ENCODE measurements at places on chromosomes 4 and X. TPM values are rescaled to one million over a fixed set of nuclear protein-coding genes. Genes with fewer than 3 reads are reported as not detected.

The EXOC1L gene
- total RNA-seq, result not detected

The ARMCX2 gene
- 57.9 TPM for total RNA-seq

The NLRP2B gene
- not detected for total RNA-seq

The COX7B2 gene
- total RNA-seq, result not detected

The PNMA5 gene
- total RNA-seq, result not detected

The GC gene
- 2,230 TPM for total RNA-seq

The CXorf65 gene
- total RNA-seq, result not detected

The MUC7 gene
- total RNA-seq, result not detected

The NPY2R gene
- 0.06 TPM for total RNA-seq

The CLCN4 gene
- 8.0 TPM for total RNA-seq

The MND1 gene
- 1.7 TPM for total RNA-seq

The UGT2A1 gene
- not detected for total RNA-seq

The CCDC120 gene
- 18.8 TPM for total RNA-seq

- no peak for DNase-seq
These were observed 66.3 kb downstream of the WWC2 start for GRCh38 chr4:183165376-183165775.

DNA sequence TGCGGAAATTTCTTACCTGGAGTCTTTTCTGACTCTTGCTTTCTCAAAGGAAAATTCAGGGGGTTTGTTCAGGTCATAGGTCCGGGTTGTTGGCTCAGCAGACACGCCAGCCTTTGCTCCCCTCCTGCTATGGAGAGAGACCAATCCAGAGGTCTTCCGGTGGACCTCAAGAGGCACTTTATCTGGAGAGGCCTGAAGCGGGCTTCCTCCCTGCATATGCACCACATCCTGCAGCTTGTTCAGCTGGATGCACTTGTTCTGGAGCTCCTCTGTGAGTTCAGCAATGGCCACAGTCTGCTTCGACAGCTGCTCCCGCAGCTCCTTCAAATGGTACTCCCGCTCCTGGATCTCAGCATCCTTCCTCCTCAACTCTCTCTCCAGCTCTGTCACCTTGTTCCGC lies 10.5 kb downstream of the PRKG2 start:
- DNase-seq, result no peak

GRCh38 chr4:165359506-165359905 lies 19.3 kb upstream of the CPE start:
- DNase-seq, result no peak

DNA sequence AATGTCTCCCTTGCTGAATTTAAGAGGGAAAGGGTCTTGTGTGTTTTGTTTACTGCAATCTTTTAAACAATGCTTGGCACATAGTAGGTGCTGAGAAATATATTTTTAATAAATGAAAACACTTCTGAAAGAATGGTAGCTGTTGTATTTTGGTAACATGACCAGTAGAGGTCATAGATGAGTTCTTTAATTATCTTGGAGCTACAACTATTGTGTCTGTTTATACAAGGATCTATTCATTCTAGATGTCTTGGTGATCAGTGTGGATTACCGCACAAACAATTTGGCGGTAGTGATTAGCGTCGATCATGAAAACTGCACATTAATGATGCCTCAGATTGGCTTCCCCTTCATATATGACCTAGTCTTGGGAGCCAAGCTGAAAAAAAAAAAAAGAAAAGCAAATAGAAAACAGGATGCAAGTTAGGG lies 21.4 kb upstream of the SCRG1 start:
- no peak for DNase-seq

- no peak for DNase-seq
These were observed 5.4 kb upstream of the SOX3 start for GRCh38 chrX:140510306-140510676.

DNA sequence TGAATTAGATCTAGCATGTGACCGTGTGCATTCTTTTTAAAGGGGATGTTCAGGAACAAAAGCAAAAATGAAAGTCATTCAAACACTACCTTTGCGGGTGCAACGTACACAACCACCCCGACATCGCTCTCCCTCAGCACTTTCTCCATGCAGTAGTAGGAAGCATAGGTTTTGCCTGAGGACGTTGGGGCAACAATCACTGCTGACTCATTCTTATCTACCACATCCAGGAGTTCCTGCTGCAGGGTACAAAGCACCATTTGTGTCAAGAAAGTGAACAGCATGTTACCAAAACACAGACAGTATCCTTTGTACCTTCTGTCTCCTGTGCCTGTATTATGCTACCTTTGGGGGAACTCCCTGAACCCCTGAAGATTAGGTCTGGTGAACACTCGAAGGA lies 58.6 kb downstream of the DDX60L start:
- DNase-seq, result peak; percentile 29

DNA sequence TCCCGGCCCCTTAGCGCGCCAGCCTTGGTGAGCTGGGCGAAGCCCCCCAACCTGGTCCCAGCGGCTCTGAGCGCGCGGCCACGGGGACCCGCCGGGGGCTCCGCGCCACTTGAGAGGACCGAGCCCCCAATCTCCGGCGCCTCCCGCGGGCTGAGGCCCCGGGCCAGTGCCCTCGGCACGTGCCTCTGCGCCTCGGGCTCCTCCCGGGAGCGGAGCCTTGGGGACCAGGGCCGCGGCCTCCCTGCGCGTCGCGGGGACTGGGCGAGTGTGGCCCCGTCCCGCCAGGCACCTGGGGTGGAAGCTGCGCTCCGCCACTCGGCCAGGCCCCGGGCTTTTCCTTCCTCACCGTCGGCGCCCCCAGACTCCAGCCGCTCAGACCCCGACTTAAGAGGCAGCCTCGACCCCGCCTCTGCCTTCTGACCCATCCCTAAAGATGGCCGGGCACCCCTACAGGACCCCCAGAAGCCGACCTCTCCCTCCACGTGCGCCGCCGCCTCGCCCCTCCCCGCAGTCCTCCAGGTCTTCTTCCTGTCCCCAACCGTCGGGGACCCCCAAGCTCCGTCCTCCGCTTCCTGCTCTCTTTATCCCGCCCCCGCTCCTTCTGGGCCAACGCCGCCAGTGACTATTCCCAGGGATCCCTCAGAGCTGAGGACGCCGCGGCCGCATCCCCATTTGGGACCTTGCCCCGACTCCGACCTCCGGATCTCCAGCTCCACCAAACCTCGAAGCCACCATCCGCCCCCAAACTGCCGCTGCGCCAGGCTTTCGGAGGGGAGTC lies 752 bp downstream of the ERAS start:
- no peak for DNase-seq

GRCh38 chr4:153001626-153002025 lies 65.5 kb downstream of the FHDC1 start:
- DNase-seq, result no peak

- DNase-seq, result peak; percentile 85
These were observed 966 bp downstream of the CCNG2 start for GRCh38 chr4:77157859-77158486.

DNA sequence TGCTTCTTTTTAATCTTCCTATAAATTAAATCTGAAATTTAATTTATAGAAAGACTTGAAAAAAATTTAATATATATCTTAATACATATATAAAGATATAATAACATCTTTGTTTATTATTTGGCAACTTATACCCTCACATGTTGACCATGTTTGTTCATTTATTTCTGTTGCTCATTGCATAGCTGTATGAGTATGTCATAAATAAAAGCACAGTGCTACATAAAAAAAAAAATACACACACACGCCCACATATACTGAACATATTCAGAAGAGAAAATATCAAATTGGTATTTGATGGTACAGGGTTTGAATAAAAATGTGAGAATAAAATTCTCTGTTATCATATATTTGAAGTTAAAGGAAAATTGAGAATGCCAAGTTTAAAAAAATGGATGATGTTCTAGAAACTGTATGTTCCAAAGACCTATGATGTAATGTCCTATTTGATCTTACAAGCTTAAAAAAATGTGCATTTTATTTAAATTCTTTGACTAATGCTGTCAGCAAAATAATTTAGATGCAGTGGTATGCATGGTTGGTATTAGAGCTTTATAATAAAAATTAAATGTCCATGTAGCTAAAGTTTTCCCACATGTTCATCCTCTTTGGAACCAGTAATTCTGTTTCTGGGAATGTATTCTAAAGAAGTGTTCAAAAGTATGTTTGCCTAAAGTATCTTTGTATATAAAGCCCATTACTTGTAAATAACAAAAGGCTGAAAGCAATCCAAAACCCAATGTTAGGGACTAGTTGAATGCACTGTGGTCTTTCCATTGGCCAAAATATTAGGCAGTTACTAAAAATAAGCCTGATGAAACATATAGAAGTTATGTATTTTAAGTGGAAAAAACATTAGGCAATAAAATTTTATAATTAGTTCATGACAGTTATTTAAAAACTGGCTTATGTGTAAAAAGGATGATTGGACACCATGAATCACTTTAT lies 12.9 kb downstream of the TMEM184C start:
- no peak for DNase-seq

- no peak for DNase-seq
These were observed 85.5 kb downstream of the BCOR start for GRCh38 chrX:40012039-40012867.

DNA sequence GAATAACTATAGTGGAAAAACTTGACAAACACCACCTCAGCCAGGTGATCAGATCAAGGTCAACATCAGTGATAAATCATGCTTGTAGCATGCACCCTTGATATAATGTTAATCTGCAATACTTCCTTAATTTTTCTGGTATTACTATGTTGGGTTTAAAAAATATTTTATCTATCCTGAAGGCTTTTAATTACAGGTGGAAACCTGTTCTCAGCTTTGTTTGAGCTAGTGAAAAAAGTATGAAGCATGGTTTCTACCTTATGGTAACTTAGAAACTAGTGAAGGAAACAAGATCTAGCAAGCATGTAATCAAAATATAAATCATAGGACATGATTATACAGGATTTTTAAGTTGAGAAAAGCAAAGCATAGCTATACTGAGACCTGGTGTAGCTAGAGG lies 26.6 kb downstream of the MAOA start:
- DNase-seq, result no peak

- peak; percentile 65 for DNase-seq
These were observed 80.8 kb downstream of the ANKRD50 start for GRCh38 chr4:124631760-124632159.

DNA sequence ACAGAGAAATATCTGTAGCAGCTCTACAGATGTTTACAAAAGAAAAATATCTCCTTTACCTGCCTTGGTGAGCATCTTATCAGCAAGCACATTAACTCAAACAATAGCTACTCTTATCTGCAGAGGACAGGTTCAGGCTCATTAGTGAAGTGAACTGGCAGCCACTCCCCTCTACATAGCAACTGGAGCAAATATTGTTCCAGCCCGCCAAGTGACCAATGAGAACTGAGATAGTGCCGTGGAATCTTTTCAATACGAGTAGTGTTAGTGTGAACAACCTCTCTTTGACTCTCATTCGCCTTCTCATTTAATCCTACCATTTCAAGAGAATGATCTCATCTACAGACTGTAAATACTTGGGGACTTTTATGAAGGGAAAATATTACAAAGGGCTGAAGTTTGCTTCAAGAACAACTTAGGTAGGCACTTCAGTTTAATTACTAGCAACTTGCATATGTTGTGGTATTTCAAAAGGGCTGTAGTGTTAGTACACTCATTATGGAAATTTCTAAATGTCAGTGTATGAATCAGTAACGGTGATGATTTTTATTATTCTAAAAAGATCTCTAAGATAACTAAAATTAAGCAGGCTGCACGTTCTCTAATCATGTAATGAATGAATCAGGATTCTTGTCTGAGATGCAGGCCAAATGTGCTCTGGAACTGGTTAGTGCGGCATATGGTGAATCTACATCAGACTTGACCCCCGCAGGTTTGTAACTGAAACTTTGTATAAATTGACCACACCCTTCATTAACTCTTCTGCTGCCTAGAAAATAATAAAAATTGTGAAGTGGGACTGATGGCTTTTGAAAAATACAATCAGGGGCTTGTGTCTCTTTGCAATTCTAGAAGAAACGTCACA lies 72.4 kb downstream of the PALLD start:
- DNase-seq, result peak; percentile 37

DNA sequence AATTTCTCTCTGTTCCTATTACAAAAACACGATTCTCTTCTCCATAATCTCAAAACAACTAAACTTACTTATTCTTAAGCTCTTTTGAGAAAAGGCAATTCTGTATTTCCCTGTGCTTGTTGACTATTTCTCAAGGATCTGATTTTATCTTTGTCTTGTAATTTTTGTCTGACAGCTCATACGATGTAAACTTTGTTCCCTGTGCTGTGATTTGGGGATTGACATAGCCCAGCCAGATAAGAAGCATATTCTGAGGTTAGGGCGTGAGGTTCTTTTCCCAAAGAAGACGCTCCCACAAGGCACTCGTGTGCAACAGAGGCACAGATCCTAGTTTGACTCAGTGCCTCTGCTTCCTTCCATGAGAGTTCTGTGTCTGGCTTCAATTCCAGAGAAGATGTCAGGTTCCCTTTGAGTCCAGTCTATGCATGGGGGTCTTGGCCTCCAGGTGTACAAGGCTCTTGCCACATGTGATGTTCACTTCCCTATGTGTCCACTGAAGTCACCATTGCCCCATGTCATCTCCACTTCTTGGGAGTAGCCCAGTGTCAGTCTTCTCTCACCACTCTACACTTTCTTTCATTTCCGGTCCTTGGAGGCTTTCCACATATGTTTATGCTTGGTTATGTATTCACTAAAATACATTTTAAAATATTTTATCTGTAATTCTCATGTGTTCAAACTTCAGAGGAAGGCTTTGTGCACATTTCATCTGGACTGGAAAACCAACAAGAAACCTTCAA lies 94.8 kb downstream of the MID1 start:
- DNase-seq, result no peak

DNA sequence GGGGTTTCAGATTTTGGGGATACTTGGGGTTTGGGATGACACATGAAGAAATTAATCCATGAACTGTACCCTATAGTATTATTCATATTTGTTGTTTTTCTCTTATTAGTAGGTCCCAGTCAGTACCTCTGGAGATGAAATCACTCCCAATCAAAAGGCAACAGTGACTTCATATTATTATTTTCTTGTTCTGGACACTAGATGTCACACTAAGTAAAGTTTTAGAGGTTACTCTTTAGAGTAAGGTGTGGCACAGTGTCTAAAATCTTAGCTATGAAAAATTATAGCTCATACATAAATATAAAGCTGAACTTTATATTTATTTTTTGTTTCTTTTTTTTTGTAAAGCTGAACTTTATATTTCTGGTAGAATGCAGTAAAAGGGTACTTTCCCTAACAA lies 35.1 kb downstream of the FAM114A1 start:
- DNase-seq, result no peak

DNA sequence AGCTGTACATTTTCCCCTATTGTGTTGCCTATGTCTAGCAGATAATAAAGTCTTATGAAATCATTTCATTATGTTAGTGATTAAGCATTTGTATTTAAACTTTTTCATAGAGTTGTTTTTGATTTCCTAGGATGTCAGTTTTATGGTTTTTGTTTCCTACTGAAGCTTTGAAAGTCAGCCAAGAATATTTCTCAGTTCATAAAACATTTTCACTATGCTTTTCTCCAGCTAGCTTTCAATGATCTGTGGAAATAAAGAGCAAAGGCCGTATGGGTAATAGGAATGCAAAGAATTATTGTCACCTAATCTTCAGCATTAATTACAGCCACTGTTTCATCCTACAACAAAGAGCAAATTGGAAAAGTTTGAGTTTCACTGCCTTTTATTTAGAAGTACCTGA lies 145.7 kb upstream of the NUDT6 start:
- DNase-seq, result no peak

GRCh38 chr4:145566086-145566708 lies 53.0 kb upstream of the MMAA start:
- DNase-seq, result no peak

- no peak for DNase-seq
These were observed 415.4 kb downstream of the SPRY1 start for GRCh38 chr4:123812066-123812390.

- no peak for DNase-seq
These were observed 15.4 kb upstream of the ADH6 start for GRCh38 chr4:99234331-99235010.

- no peak for DNase-seq
These were observed 3.6 kb downstream of the NKX1-1 start for GRCh38 chr4:1402516-1403091.
